ENCODE measurements at places on chromosomes 5 and 9. TPM values are rescaled to one million over a fixed set of nuclear protein-coding genes. Genes with fewer than 3 reads are reported as not detected.
A peak's percentile ranks its signal among the peaks of the same experiment; 100 is the strongest.

Gene STOML2
- 60.6 TPM for polyA plus RNA-seq

Gene C5orf34
- 2.6 TPM for polyA plus RNA-seq

DNA sequence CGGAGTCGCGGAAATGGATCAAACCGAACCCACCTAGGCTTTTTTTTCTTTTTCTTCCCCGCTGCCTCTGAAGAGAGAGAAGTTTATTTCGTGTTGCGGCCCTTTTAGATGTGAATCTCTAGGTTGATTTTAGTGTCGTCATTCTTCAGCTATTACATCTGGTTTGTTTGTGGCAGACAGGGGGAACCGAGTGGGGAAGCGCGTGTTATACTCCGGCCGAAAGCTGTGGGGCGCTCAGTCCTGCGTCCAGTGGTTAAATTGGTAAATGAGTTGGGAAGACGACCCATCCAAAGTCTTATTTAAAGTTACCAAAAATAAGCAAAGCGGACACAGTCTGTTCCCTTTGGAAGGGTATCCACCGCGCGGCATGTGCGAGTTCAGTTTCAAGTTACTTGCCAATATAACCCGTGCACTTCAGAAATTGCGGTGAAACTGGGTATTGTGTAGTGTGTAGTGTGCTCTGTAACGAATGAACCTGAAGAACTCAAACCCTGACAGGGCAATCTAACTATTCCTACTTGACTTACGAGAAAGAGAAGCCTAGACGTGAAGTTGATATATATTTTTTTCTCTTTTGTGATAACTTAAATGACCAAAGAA, 1.3 kb downstream of the MAN2A1 start:
- H3K36me3 ChIP-seq = no peaks in the 10 kb centered on the region
- H3K4me3 ChIP-seq = peak overlapping the region; percentile 90
- peak; percentile 84 for DNase-seq
- H3K4me1 ChIP-seq = peaks cover 47% of the 10 kb centered on the region
- no peaks in the 10 kb centered on the region for H3K27me3 ChIP-seq
- peak overlapping the region; percentile 91 for H3K27ac ChIP-seq

Gene COL5A1
- polyA plus RNA-seq = 0.37 TPM

Gene SPATA6L
- 0.09 TPM for polyA plus RNA-seq

GRCh38 chr5:33206962-33207506, 233.7 kb upstream of the TARS1 start:
- no peak overlapping the region for H3K27ac ChIP-seq
- DNase-seq = no peak
- no peaks in the 10 kb centered on the region for H3K27me3 ChIP-seq
- no peaks in the 10 kb centered on the region for H3K4me1 ChIP-seq
- no peaks in the 10 kb centered on the region for H3K36me3 ChIP-seq
- no peak overlapping the region for H3K4me3 ChIP-seq

Gene SLC45A2
- not detected for polyA plus RNA-seq

Measured in B cell (primary cell).